ENCODE measurements at places on chromosomes 6 and 20. TPM values are rescaled to one million over a fixed set of nuclear protein-coding genes. Genes with fewer than 3 reads are reported as not detected.

GRCh38 chr6:21522797-21523456, 70.6 kb upstream of the SOX4 start:
- DNase-seq: no peak

- no peak for DNase-seq
Measured at GRCh38 chr20:20411836-20412235, 43.9 kb downstream of the INSM1 start.

GRCh38 chr20:17155401-17155800, 71.4 kb upstream of the PCSK2 start:
- DNase-seq: no peak

GRCh38 chr20:1804554-1804956, 90.7 kb upstream of the SIRPA start:
- DNase-seq: no peak

GRCh38 chr6:71258078-71258866, 30.3 kb upstream of the OGFRL1 start:
- DNase-seq: no peak

DNA sequence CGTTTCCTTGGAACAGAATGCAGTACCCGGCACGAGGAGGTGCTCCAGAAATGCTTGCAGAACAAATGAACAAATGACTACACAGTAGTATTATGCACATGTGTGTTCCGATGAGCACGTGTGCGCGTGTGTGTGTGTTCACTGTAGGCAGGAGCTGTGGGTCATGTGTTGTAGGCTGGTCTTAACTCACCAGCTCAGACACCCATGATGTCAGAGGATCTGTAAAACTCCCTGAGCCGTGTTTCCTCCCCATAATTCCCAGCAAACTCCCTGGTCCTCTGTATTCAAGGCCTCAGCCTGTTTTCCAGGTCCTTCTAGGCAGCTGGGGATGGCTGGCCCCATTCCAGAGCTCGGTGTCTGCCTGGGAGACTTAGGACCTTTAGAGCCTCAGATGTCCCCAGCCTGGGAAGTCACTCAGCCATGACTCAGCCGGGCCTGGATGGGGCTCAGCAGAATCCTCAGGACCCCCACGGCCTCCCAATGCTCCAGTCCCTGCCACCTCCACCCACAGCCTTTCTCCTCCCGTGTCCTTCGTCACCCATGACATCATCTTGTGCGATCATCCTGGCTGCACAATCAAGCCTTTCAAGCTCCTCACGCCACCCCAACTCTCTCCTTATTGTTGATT, 475.0 kb upstream of the SULF2 start:
- DNase-seq: no peak

GRCh38 chr6:1627827-1628560, 18.3 kb downstream of the FOXC1 start:
- DNase-seq: no peak

GRCh38 chr20:8309634-8310033, 177.6 kb downstream of the PLCB1 start:
- DNase-seq: peak; percentile 42

Gene MAP3K5
- total RNA-seq: 12.2 TPM

Gene EPPIN
- not detected for total RNA-seq

Gene MUCL3
- under 0.01 TPM for total RNA-seq

Gene NKAPL
- 0.65 TPM for total RNA-seq

Gene ENPP3
- 0.17 TPM for total RNA-seq
